ENCODE measurements at places on chromosomes 4 and X. TPM values are rescaled to one million over a fixed set of nuclear protein-coding genes. Genes with fewer than 3 reads are reported as not detected.

The MND1 gene
- total RNA-seq: 5.6 TPM

The TTC29 gene
- total RNA-seq: not detected

The IL1RAPL1 gene
- total RNA-seq: not detected

The FABP2 gene
- not detected for total RNA-seq

The ERAS gene
- not detected for total RNA-seq

The EVC2 gene
- 8.7 TPM for total RNA-seq

The FGA gene
- total RNA-seq: not detected

The PNMA5 gene
- not detected for total RNA-seq

The ZFP42 gene
- total RNA-seq: 0.34 TPM

The CSAG1 gene
- not detected for total RNA-seq

The FBXL5 gene
- total RNA-seq: 109 TPM

The PRRG3 gene
- total RNA-seq: not detected

The UCHL1 gene
- total RNA-seq: 251 TPM

The NCAPG gene
- 16.2 TPM for total RNA-seq

The GPR78 gene
- total RNA-seq: not detected

The CLDN34 gene
- total RNA-seq: not detected

The COL4A6 gene
- 0.68 TPM for total RNA-seq

The HPGDS gene
- total RNA-seq: not detected

The RAP2C gene
- 16.8 TPM for total RNA-seq

The SYNPO2 gene
- total RNA-seq: 0.17 TPM

The TMPRSS11A gene
- not detected for total RNA-seq

The GDPD2 gene
- total RNA-seq: 0.17 TPM

The ATP2B3 gene
- under 0.01 TPM for total RNA-seq

The NKX3-2 gene
- 0.05 TPM for total RNA-seq

The HMX1 gene
- not detected for total RNA-seq

The CXCL1 gene
- 11.4 TPM for total RNA-seq

The PCSK1N gene
- 0.42 TPM for total RNA-seq

The H2BW2 gene
- not detected for total RNA-seq

The CFAP99 gene
- not detected for total RNA-seq

The TCEAL9 gene
- total RNA-seq: 112 TPM

The SPANXA2 gene
- not detected for total RNA-seq

Measured in dermis blood vessel endothelial cell (primary cell).